ENCODE measurements at places on chromosomes 4 and X.

DNA sequence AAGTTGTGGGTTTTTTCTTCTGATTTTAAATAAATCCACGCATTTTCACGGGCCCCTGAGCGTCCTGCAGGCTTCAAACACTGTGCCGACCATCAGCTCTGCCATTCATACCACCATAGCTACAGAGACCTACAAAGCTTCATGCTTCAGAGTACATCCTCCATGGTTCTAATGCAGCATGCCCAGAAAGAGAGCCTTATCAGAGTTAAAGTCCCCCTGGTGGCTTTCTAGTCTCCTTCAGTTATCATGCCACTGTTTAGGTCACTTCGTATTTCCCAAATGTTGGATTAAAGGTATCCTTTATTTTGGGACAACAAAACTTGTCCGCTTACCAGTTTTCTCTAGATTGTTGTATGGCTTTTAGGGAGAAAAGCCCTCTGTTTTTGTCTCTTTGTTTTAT lies 66.7 kb upstream of the VCX2 start:
- no peak for DNase-seq

DNA sequence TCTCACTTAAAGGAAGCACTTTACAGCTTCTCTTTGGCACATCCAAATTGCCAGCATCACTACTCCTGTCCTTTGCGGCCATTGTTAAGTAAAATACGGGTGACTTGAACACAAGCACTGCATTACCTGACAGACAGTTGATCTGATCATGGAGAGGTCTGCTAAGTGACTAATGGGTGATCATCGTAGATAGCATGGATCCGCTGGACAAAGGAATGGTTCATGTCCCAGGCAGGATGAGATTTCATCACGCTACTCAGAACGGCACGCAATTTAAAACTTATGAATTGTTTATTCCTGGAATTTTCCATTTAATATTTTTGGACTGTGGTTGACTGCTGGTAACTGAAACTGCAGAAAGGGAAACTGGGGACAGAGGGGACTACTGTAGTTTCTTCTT lies 94.1 kb downstream of the NEUROG2 start:
- no peak for DNase-seq

GRCh38 chr4:79211490-79211889 lies 114.4 kb downstream of the NAA11 start:
- peak; percentile 87 for DNase-seq

- no peak for DNase-seq
Measured at GRCh38 chr4:20266215-20267082, 14.7 kb downstream of the SLIT2 start.

- DNase-seq = no peak
Measured at GRCh38 chr4:16155528-16156169, 70.6 kb downstream of the TAPT1 start.

DNA sequence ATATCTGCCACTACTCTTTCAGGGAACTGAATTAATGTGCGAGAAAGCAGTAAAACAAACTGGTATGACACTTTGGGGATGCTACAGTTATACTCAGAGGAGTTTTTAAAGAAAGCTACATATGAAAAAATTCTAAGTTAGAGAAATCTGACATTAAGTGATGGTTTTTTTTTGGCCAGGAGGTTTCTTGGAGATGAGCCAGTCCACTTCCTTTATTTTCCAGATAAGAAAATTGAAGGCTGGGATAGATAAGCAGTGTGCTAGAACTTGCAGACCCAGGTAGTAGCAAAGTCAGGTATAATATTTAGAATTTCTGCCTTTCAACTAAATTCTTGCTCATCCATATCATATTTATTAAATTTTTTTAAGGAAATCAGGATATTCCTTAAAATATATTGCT lies 106.8 kb downstream of the FAT4 start:
- no peak for DNase-seq

GRCh38 chr4:25927361-25928195 lies 13.6 kb downstream of the SMIM20 start:
- DNase-seq = no peak

DNA sequence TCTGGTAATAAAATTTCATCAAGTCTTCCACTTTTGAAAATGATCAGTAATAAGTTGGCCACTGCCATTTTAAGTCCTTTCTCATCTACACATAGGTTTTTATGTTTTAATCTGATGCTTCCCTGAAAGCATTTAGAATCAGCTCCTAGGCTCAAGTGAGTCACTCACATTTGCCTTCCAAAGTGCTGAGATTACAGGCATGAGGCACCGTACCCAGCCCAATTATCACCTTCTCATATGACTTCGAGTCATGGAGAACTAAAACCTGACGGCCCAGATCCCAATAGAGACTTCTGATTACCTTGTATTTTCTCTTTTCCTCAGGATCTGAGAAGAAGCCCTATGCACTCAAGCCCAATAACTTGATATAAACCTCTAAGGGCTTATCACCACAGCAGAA lies 140.8 kb downstream of the OPHN1 start:
- no peak for DNase-seq

GRCh38 chr4:2141762-2142451 lies 82.8 kb downstream of the NAT8L start:
- DNase-seq = no peak

- DNase-seq = no peak
Measured at GRCh38 chr4:94284889-94285288, 57.7 kb downstream of the HPGDS start.

GRCh38 chrX:15816886-15817285 lies 26.6 kb downstream of the ZRSR2 start:
- no peak for DNase-seq

- no peak for DNase-seq
Measured at GRCh38 chrX:40240844-40241243, 143.1 kb upstream of the BCOR start.

DNA sequence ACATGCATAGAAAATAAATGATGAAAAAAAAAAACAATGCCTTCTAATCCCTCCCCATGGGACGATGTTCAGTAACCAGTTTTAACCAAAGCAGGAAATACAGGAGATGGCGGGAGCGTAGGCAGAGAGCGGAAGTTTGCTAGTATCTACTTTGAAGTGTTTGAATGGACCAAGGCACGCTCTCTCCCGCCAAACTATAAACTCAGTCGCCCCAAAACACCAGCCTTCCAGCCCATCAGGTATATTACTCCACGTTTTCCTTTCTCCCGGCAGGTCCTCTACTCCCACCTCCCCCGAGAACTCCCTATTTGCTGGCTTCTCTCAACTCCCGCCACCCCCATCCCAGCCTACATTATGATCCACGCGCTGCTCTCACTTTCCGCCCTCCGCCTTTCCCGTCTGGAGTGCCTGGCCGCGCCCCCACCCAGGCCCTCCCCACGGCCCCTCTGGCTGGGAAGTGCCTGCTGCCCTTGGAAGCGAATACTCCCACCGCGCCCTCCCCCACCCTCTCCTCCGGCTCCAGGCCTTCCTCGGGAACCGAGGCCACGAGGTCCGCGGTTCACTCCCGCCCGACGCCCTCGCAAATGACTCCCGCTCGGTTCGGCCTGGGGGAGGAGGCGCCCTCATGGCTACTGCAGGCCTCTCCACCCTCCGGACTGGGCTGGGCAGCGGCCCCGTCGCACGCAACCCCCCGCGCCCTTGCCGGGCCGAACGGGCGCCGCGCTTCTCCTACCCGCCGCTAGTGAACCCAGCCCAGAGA lies 723 bp downstream of the DHX15 start:
- DNase-seq = peak; percentile 65

DNA sequence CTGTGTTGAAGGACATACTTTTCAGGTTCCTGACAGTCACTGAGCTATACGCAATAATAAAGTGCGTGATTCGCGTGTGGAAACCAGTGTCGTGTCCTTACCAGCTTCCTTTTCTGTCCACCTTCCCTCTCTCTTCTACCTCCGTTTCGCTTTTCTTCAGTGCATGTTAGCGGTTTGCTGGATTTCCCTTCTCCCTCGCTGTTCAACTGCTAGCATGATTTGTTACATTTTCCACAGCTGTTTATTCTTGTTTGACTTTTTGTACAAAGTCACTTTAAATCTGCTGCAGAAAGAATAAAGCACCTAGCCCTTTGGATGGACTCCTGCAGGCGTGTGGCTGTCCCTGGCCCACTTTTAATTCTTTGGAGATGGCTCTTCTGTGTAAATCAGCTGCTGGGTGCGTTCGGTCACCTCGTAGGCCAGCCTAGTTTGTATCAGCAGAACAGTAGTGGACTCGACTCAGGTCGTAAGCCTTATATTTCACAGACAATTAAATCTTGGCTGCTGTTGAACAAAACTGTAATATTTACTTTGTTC lies 8.9 kb upstream of the HAND2 start:
- no peak for DNase-seq

- DNase-seq = no peak
Measured at GRCh38 chrX:13805241-13805640, 11.7 kb downstream of the GPM6B start.

DNA sequence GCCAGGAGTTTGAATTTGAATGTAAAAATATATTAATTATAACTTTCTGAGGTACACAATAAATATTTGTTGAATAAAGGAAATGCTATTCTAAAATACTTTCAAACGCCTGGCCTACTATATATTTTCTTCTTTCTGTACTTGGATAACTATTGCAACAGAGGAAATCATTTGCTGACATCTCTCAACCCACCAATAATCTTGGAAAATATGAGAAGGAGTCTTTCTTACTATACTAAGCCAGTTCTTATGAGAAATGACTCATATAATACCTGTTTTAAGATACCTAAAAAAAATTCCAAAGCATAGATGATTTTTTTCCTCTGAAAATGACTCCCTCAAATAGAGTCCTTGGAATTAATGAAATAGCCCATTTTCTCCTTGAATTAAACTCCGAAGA lies 64.1 kb downstream of the CAMK2D start:
- DNase-seq = no peak

GRCh38 chr4:25938787-25939186 lies 24.8 kb downstream of the SMIM20 start:
- no peak for DNase-seq

GRCh38 chr4:150264595-150265161 lies 186.4 kb downstream of the DCLK2 start:
- no peak for DNase-seq

- no peak for DNase-seq
Measured at GRCh38 chrX:118484216-118484903, 11.3 kb upstream of the DOCK11 start.

- DNase-seq = no peak
Measured at GRCh38 chr4:626201-627091, 1.1 kb downstream of the PDE6B start.

DNA sequence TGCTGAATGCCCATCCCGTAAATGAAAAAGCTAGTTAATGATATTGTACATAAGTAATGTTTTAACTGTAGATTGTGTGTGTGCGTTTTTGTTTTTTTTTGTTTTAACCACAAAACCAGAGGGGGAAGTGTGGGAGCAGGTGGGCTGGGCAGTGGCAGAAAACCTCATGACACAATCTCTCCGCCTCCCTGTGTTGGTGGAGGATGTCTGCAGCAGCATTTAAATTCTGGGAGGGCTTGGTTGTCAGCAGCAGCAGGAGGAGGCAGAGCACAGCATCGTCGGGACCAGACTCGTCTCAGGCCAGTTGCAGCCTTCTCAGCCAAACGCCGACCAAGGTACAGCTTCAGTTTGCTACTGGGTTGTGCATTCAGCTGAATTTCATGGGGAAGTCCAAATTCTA lies at the start of gene SPP1:
TSS of gene SPP1 (plus strand) at position 249 of the 400 bp plus-strand sequence. CDS start 1,182 bp downstream, outside the sequence.
- DNase-seq = peak; percentile 17

Data from NCI-H524 (cell line).